Stimulated activated CD4-positive, alpha-beta T cell treated with anti-CD3 and anti-CD28 coated beads, TNF-alpha, amount 100 ng/mL, for 24 hours (primary cell): ENCODE measurements at places on chromosomes 1 and 21.

DNA sequence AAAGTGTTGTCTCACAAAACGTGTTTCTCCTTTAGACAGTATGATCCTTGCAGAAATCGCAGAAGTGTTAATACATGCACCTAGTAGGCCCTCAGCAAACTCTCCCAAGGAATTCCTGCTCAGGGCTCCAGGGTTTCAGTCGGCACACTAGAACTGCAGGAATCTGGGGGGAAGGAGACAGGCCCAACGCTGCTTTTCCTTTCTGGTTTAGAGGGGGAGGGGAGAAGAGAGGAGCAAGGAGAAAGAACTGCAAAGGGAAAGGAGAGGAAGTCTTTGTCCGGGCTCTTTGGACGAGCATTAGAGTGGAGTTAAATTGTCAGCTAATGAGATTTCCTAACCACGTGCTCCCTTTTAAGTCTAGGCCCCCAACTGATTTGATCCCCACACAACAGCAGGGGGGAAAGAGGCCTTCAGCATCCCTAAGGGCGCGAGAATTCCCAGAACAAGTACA, 103.7 kb upstream of the SOD1 start:
- no peak for DNase-seq

DNA sequence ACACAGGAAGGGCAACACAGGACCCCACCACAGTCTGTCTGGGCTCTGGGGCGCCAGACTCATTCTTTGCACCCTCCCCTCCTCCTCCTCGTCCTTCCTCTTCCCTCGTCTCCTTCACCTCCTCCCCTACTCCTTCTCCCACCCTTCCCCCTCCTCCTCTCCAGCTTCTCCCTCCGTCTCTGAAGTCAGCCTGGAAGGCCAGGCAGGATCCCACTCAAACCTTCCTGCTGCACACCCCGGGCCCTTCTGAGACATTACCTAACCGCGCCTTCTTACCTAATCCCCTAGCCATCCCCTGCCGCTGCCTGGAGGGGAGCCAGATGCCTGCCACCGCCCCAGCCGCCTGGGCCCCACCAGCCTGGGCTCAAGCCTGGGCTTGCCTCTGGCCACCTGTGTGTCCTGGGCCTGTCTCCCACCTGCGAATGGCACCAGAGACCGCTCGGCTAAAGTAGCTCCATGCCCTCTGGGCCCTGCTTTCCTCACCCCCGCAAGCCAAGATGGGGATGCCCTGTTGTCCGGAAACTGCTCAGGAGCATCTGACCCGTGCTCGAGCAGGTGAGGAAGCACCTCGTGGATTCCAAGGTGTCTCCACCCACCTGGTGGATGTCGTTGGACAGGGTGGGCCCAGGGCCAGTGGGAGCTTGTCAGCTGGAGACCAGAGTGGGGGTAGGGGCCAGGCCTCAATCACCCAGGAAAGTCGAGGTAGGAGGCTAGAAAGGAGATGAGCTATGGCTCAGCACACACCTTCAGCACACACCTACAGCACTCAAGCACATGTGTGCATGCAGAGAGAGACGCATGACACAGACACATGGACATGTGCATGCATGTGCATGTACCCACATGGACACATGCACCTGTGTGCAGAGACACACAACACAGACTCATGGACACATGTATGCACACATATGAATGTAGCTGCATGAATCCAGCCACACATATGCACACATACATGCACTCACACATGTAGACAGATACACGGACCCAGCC, 31.9 kb downstream of the WNT9A start:
- DNase-seq: no peak

- no peak for DNase-seq
Observed at GRCh38 chr1:34928699-34929496, 552 bp downstream of the DLGAP3 start.

GRCh38 chr1:176559878-176560277, 96.9 kb downstream of the PAPPA2 start:
- DNase-seq: no peak

- no peak for DNase-seq
Observed at GRCh38 chr1:223558512-223558911, 107.0 kb downstream of the CAPN8 start.

DNA sequence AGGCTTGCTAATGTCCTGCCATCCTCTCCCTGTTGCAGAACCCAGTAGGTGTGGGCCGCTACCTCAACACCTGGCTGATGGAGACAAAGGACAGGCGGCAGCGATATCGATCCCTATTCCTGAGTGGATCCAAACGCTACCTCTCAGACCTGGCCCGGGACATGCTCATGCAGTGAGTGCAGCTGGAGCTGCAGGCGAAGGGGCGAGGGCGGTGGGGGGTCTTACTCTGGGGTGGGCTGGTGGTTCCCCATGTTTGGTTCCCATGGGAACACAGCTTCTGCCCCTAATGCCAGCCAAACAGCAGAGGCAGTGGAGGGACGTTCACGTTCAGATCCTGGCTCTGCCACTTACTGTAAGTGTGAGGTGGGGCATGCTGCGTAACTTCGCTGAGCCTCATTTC, 15.8 kb upstream of the TTC22 start:
- DNase-seq: no peak

DNA sequence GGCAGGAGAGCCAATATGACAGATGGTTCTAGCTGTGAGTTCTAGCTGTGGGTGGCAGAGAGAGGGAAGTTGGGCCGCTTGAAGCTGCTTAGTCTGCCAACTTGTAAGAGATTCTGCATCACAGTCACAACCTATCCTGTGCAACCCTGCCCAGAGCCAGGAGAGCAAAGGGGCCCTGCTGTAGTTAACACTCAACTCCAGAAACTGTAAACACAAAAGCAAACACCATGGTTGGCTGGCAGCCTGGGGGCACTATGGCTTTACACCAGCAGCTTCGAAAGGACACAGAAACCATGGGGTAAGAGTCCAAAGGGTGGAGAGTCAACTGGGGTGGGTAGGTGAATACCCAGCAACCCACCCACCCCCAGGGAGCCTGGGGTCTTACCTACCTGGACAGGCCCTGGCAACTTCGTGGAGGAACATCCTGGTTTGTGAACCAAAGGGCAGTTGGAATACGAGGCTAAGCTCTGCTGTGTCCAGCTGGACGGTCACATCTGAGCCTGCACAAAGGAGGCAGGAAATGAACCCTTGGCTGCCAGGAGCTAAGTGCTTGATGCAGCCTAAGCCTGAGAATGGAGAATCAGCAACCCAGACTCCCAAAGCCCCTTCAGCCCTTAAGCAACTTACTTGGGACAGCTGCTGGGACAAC, 6.4 kb downstream of the INPP5B start:
- no peak for DNase-seq
